ENCODE measurements at places on chromosomes 6 and 20. TPM values are rescaled to one million over a fixed set of nuclear protein-coding genes. Genes with fewer than 3 reads are reported as not detected.

Gene GPSM3
- 5.6 TPM for total RNA-seq

Gene MYLK2
- 1.3 TPM for total RNA-seq

Gene TBPL1
- 28.1 TPM for total RNA-seq

Gene STMND1
- not detected for total RNA-seq

Gene SMLR1
- not detected for total RNA-seq

Gene HSPA12B
- total RNA-seq, result 0.26 TPM

Gene ZNF831
- not detected for total RNA-seq

Gene MLN
- not detected for total RNA-seq

Gene MEP1A
- total RNA-seq, result not detected

Gene HLA-DQB1
- total RNA-seq, result not detected

Gene GFOD1
- total RNA-seq, result 2.1 TPM

- no peak for DNase-seq
Observed at GRCh38 chr6:43901733-43902230, 131.8 kb downstream of the VEGFA start.

DNA sequence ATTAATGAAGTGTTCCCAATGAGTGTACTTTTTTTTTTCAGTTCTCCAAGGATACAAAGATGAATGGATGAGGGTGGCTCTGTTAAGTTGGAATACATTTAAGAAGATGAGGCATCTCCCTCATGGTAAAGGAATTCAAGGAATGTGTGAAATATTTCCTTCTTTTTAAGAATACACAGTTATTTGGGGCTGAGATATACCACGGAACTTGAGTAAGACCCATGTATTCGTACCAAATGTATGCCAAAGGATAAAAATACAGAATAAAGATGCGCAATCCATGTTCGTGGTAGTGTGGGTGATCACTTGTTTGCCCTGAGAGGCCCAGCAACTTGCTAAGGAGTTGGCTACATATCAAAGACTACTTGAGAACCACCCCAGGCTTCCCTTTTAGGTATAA is 164.2 kb upstream of the TCF21 start:
- DNase-seq, result no peak

DNA sequence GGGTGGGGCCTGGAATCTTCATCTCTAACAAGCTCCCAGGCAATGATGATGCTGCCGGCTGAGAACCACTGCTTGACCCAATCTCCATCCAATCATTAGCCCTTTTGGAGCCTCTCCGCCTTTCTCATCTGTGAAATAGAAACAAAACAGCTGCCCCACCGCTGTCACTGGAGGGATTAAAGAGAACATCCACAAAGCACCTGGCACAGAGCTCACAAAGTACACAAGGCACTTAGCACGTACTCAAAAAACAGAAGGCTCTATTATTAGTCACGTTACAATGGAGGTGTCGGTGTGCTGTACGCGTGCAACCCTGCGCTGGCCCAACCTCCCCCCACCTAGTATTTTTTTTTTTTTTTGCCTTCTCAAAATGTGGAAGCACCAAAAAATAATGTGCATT is 213.5 kb upstream of the ARID1B start:
- no peak for DNase-seq

- DNase-seq, result no peak
Observed at GRCh38 chr6:163437466-163437865, 22.9 kb downstream of the QKI start.

- no peak for DNase-seq
Observed at GRCh38 chr6:15327271-15327670, 81.4 kb downstream of the JARID2 start.

- no peak for DNase-seq
Observed at GRCh38 chr6:35359346-35359743, 17.0 kb downstream of the PPARD start.

- no peak for DNase-seq
Observed at GRCh38 chr6:160282444-160282843, 23.8 kb upstream of the SLC22A2 start.

DNA sequence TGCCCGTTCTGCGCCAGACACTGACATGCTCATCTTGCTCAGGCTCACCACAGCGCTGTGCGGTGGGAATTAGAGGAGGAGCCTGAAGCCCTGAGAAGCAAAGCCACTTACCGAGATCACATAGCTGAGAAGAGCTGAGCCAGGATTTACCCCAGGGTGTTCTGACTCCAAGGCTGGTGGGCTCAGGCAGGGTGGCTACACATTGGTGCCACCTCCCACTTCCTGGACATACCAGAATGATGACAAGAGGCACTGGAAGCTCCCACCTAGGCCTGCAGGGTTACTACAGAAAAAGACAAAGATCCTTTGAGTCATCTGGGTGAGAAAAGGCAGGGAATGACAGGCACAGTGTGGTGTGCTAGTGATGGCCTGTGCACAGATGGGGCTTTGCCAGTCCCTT is 24.4 kb upstream of the FKBP1A start:
- DNase-seq, result no peak

- DNase-seq, result no peak
Observed at GRCh38 chr6:24614648-24615047, 31.3 kb downstream of the KIAA0319 start.

GRCh38 chr6:111866857-111867256 is 6.4 kb downstream of the FYN start:
- no peak for DNase-seq

DNA sequence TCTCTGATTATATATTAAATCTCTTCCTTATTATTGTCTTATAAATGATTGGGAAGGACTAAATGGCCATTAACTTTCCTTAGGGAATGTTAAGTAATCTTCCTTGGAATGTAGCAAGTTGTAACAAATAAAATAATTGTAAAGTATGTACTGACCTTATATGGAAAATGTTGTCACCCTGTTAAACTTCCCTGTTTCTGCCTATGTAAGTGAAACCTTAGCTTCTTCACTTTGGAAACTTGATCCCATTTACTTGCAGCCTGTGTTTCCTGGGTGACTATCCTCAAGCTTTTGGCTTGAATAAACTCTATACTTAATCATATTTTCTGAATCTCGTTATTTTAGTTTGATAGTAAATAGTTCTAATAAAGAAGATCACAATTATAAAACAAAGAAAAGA is 519.5 kb upstream of the PTCHD4 start:
- DNase-seq, result no peak

DNA sequence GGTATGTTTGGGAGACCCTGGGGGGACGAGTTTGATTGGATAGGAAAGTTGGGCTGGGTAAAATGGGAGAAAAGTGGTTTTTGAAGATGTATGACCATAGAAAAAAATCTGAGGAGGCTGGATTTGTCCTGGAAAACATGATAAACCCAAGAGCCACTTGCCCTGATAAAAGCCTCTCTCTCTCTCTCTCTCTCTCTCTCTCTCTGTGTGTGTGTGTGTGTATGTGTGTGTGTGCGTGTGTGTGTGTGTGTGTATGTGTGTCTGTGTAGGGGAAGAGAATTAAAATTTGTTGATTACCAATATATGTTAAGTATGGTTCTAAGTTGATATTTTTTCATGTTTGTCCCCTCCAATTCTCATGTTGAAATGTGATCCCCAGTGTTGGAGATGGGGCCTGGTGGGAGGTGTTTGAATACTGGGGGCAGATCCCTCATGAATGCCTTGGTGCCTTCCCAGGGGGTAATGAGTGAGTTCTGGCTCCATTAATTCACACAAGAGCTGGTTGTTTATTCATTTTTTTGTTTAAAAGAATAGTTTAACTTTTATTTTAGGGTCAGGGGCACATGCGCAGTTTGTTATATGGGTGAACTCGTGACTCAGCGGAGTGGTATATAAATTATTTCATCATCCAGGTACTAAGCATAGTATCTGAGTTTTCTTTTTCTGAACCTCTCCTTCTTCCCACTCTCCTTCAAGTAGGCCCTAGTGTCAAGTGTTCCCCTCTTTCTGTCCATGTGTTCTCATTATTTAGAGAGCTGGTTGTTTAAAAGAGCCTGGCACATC is 208.8 kb downstream of the TFAP2B start:
- no peak for DNase-seq

GRCh38 chr6:144935661-144936060 is 650.5 kb downstream of the UTRN start:
- DNase-seq, result no peak

DNA sequence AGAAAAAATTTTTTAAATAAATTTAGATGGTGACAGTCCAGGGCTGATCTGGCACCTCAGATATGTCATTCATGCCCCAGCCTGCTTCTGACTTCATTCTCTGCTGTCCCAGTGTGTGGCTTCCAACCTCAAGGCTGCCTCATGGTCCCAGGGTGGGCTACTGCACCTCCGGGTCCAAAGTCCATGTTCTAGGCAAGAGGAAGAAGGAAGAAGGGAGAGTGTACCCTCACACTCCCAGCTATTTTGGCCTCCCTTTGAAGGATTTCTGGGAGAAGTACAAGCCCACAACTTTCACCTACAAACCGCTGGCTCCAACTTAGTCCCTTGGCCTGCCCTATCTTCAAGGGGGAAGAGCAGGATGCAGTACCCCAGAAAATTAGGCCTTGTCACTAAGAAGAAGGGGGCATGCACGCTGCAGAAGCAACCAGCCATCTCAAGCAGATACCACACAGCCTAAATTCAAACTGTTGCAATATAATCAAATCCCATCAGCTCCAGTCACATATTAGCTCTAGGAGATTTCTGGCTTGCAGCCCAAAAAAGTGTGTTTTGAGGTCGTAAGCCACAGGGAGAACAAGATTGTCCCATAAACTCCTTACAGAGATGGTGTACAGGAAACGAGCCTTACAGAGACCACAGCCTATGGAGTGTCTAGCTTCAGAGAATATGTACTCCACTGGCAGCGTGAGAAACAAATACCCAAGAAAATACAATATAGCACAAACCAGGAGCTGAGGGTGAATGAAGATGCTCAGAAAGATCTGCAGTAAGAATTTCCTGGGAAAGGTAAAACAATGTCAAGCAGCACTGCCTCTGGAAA is 906 bp upstream of the BTN3A2 start:
- no peak for DNase-seq

DNA sequence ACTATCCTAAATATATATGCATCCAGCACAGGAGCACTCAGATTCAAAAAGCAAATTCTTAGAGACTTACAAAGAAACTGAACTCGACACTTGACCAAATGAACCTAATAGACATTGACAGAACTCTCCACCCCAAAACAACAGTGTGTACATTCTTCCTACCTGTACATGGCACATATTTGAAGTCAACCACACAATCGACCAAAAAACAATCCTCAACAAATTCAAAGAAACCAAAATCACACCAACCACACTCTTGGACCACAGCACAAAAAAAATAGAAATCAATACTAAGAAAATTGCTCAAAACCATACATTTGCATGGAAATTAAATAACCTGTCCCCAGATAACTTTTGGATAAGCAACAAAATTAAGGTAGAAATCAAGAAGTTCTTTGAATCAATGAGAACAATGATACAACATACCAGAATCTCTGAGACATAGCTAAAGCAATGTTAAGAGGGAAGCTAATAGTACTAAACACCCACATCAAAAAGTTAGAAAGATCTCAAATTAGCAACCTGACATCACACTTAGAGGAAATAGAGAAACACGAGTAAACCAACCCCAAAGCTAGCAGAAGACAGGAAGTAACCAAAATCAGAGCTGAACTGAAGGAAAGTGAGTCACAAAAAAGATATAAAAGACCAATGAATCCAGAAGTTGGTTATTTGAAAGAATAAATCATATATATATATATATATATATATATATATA is 12.5 kb upstream of the TREM1 start:
- DNase-seq, result no peak

DNA sequence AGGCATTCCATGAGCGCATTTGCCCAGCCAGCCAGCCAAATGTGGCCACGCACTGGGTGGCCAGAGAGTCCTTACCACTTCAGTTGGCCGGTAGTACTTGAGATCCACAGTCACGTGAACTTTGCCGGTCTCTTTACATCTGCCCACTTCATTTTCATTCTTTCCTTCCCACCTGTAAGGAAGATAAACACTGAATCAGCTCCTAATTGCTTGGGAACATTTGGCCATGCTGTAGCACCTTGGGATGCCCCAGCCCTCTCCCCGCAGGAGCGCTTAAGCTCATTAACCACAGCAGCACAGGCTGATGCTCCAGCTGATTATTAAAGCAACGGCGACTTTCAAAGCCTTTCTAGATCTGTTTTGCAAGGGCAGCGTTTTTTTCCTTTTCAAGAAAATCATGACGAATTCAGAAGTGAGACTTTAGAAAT is 116.6 kb downstream of the FOXC1 start:
- no peak for DNase-seq

- DNase-seq, result no peak
Observed at GRCh38 chr6:5786969-5787720, 219.6 kb downstream of the NRN1 start.

DNA sequence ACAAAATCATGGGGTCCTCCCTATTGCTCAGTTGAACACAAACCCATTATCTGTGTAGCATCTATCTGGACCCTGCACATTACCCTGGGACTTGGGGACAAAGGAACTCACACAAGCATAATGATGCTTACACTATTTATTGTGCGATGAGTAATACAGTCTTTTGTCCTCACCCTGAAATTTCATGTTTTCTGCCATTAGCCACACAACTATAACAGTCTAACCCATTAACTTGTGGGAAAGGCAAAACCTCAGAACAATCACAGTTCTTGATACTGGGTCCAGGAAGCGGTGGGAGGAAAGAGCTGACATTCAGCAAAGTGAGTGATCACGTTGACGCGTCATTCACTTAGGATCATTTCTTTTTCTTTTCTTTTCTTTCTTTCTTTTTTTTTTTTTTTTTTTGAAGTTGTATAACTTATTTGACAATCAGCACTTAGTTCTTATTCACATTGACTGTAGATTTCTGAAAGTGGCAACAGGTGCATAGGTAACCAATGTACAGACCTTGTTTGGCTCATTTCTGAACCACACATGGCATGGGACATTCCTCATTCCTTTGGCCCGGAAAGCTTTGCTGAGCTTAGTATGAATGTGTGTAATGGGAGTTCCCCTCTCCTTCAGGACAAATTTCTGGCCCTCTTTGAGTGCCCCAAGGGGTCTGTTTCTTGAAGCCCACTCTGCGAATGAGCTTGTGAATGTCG is 94.8 kb upstream of the CNKSR3 start:
- no peak for DNase-seq

GRCh38 chr6:44104481-44105021 is 22.7 kb downstream of the MRPL14 start:
- DNase-seq, result no peak

Measured in chondrocyte (in vitro differentiated cells).